ENCODE measurements at places on chromosomes 5 and 9.

- DNase-seq = no peak
Observed at GRCh38 chr5:157331807-157332206, 65.9 kb downstream of the CYFIP2 start.

- DNase-seq = no peak
Observed at GRCh38 chr5:362189-362588, 40.7 kb downstream of the AHRR start.

- no peak for DNase-seq
Observed at GRCh38 chr5:79423296-79423695, 90.6 kb downstream of the HOMER1 start.

GRCh38 chr5:62167561-62168057 lies 138.4 kb upstream of the KIF2A start:
- DNase-seq = no peak

- no peak for DNase-seq
Observed at GRCh38 chr9:115327436-115328122, 209.6 kb upstream of the TNC start.

DNA sequence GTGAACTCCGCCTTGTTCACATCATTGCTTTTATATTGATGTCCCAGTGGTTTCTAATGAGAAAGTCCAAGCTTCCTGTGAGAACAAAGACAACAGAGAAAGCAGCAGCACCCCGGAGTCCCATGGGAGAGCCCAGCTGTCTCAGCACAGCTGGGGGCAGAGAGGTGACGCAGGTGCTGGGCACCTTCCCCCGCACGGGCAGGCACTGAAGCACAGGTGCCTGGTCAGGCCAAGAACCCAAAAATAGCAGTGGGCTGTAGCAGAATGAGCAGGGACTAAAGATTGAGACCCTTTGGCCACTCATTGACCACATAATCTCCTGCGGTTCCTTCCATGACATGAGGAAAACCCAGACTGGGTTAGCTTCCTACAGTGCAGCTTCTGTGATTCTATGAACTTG lies 18.8 kb downstream of the SRD5A1 start:
- DNase-seq = no peak

DNA sequence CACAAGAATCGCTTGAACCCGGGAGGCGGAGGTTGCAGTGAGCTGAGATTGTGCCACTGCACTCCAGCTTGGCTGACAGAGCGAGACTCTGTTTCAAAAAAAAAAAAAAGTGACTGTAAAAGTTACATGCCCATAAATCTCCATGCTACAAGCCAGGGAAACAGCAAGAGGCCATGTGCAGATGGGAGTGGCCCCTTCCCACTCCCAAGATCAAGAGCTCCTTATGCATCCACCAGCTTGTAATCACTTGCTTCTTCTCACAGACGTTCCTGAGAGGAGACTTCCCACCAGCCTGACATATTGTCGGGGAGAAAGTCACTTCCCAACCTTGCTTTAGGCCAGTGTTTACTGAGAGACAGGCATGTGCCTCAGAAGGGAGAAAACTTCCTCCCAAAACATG lies 45.6 kb upstream of the N4BP3 start:
- no peak for DNase-seq

DNA sequence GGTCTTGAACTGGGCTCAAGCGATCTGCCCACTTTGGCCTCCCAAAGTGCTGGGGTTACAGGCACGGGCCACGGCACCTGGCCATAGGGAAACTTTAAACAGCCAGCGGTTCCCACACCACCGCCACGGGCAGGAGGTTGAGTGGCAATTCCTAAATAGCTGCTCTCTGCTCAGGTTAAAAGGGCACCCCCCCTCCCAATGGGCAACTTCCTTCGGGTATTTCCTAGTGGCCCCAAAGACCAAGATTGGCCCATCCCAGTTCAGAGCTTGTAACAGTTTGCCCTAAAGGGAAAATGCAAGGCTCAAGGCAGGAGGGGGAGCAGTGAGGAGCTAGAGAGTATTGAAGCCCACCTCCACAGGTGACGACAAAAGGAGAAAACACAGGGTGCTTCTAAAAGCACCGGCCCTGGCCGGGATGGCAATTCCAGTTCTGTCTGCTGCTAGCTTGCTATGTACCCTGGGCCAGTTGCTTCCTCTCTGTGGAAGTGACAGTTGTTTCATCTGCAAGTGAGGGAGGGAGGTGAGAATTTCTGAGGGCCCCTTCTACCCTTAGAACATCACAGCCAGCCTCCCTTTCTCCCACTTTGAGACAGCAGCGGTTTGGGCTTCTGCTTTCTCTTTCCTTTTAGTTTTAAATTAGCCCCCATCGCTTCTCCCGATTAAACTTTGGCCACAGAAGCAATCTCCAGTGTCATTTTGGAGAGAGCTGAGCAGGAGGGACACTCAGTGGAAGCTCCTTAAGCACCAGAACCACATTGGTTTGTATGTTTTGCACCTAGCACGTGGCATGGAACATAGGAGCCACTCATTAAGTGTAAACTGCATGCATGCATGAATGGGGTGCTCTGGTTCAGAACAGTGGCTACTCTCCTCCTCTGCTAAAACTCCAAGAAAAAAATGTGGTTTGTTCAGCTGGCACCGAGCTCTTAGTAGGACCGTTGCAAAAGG lies 17.3 kb upstream of the TNIP1 start:
- no peak for DNase-seq

- DNase-seq = no peak
Observed at GRCh38 chr5:71483355-71483754, 27.9 kb downstream of the BDP1 start.

GRCh38 chr5:173663352-173664153 lies 47.1 kb upstream of the BOD1 start:
- no peak for DNase-seq

Measured in G401 (cell line).